ENCODE measurements at places on chromosomes 3 and 15.

GRCh38 chr15:68885070-68885469, 45.3 kb upstream of the SPESP1 start:
- no peak for DNase-seq

DNA sequence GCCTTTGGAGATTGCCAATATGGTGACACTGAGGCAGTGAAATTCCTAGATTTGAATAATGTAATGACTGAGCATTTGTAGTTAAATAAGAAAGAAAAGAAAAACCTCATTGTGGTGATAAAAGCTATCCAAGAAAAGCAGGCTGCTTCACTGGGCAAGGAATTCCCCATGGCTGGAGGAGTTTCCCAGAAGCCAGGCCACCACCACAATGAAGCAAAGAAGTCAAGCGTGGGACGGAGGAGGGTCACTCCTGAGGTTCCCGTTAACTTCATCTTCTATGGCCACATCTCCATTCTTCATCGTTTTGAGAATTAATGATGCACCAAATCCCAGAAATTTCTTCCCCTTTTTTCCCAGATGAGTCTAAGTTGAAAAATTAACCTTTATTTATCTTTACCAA, 185.8 kb upstream of the BCL6 start:
- no peak for DNase-seq

DNA sequence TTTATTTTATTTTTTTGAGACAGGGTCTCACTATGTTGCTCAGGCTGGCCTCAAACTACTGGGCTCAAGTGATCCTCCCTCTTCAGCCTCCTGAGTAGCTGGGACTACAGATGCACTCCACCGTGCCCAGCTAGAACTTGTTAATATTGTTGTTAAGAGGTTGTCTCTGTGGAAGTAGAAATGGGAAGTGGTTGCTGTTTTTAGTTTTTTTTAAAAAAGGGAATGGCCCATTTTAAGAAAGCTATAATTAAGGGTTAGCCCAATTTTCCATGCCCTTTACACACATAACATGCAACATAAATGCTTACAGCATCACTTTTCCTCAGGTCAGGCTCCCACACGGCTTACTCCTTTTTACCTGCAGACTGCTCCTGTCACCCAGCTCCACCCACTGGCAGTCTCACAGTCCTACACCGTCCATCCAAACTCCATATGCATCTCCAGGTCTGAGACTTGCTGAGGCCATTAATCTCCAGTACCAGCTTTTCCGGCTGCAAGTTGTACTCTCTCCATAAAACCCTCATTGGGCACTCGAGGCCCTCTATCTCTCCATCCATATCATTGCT, 19.8 kb downstream of the MORC1 start:
- no peak for DNase-seq

DNA sequence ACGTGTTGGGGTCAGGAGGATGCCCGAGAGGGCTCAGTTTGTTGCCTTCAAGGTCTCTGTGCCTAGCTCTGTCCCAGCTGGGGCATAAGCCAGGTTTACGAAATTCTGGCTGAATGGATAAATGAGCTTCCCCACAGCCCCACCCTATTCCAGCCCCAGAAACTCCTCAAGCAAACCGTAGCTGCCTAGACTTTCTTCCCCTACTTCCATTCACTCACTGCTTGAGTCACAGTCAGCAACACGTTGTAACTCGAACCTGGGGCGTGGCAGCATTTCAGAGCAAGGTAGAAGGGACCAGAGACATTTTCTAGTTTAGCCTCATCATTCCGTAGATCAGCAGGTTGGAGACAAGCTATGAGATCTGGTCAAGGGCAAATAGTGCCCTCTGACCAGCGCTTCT, 24.2 kb downstream of the NMNAT3 start:
- no peak for DNase-seq

- no peak for DNase-seq
Observed at GRCh38 chr3:148309390-148310035, 388.2 kb upstream of the AGTR1 start.

DNA sequence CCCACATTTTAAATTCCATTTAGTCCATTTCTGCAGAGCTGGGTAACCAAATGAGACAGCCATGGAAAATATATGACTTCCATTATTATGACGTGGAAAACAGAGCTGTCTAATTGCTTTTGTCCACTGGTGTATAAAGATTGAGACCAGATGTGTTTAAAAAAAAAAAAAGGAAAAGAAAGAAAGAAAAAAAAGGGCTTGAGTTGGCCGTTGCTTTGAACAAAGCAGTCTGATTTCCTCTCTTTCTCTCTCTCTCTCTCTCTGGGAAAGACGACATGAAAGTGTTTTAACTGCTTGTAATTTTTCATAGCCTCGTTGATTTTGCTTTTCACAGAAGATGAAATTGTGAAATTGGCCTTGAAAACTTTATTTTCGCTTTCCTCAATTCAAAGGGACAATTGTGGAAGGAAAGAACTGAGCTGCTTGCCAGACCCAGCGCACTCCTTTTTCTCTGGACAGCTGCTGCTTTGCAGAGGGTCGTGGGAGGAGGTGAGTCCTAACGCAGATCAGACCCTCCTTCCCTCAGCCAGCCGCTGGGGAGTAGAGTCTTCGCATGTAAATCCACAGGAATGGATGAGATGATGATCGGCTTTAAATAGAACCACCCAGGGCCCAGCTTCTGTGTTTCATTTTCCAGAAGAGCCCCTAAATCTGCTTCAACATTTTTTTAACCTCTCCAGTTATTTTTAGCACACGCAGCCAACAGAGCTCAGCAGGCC, 42.8 kb upstream of the UBE2E1 start:
- DNase-seq, result no peak

- DNase-seq, result no peak
Observed at GRCh38 chr15:75007216-75007615, 11.9 kb downstream of the SCAMP5 start.

- DNase-seq, result no peak
Observed at GRCh38 chr3:45684327-45684892, 4.8 kb upstream of the SACM1L start.

GRCh38 chr15:58348095-58348812, 83.5 kb upstream of the LIPC start:
- no peak for DNase-seq

DNA sequence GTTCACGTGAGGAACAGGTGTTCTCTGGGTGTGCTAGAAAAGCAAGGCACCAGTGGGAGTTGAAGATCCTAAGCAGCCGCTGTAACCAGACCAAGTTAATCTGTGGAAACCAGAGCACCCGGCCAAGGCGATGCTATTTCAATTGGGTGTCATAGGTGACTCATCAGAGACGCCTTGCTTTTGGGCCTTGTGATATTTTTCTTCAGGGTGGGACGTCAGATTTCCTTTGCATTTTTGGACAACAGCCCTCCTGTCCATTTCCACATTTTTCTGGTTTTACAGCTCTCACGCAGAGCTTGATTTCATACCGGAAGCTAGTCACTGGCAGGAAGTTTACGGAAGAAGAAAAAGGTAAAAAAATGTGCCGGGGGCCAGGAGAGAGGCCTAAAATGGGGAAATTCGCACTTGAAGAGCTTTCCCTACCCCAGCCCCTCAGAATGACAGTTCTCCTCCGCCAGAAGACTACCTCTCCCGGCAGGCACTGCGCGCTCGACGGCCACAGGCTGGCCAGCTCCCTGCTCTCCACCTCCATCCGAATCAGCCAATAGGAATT, 471 bp upstream of the KBTBD8 start:
- DNase-seq, result no peak

- no peak for DNase-seq
Observed at GRCh38 chr15:55514414-55514850, 6.4 kb upstream of the DNAAF4 start.

GRCh38 chr15:61383421-61383820, 154.3 kb upstream of the RORA start:
- DNase-seq, result no peak

DNA sequence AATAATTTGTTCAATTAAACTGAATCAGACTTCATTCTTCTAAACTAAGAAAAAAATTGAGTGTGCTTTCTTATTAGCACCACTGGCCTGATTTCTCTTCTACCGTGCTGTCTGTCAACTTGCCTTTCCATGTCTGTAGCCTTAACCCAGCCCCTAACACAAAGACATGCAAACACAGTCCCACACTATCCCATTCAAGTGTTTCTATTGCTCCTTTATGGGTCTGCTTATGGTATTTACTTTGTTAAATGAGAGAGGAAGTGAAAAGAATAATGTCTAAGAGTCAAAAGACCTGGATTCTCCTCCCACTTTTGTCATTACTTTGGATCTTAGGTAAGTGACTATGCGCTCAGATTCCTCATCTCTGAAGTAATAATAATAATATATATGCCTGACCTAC, 55.3 kb downstream of the GTF2E1 start:
- DNase-seq, result no peak

DNA sequence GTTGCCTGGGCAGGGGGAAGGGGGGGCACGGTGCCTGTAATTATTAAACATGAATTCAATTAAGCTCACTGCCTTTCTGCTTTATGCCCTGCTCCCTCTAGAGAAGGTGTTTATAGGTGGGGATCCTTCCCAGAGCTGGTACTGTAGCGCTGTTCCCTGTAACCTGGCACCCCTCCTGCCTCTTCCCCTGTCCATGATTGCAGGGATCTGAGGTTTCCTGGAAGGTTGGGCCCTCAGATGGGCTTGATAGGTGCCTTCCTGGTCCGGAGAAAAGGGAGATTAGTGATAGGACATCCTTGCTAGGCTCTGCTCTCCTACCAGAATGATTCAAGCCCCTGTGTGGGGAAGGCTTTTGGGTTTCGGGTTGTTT, 2.1 kb upstream of the FAM131A start:
- no peak for DNase-seq

DNA sequence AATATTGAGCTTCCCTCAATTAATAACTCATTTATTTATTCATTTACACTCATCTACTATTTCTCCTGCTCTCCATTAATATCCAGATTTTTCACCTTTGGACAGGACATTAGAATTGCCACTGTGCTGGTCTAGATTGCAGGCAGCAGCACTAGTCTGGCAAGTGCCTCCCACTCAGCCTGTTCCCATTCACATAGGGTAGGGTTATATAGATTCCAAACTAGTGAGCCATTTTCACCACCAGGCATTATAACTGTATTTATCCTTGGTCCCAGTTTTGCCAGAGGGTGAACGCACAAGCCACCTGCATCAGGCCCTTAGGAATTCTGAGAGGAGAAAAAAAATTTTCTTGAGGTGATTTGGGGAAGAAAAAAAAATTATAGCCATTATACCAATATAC, 44.5 kb downstream of the ANAPC13 start:
- DNase-seq, result no peak

GRCh38 chr3:128323206-128324081, 143.2 kb downstream of the DNAJB8 start:
- DNase-seq, result no peak

DNA sequence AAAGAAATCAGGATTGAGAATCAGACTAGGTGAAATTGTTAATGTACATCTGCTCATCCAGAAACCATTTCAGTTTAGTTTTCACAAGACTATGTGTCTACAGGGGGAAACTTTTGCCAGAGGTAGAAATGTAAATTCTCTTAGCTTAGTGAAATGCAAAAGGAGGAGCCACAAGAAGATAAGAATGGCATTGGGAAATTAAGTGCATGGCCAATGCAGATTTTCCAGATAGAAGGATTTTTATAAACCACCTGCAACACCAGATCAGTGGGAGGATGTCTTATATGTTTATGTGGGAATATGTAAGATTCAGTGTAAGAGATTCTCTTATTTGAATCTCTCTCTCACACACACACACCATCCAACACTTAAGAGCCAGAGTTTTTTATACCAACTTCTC, 67.2 kb downstream of the HMG20A start:
- DNase-seq, result no peak

GRCh38 chr3:39137991-39138803, 15.2 kb downstream of the CSRNP1 start:
- DNase-seq, result no peak

- DNase-seq, result no peak
Observed at GRCh38 chr15:92393980-92394308, 263 bp downstream of the ST8SIA2 start.

- no peak for DNase-seq
Observed at GRCh38 chr3:149667576-149667975, 9.8 kb upstream of the WWTR1 start.

GRCh38 chr15:93428150-93428549, 339.1 kb upstream of the RGMA start:
- no peak for DNase-seq

GRCh38 chr15:85120351-85121113, 138.9 kb downstream of the PDE8A start:
- no peak for DNase-seq

DNA sequence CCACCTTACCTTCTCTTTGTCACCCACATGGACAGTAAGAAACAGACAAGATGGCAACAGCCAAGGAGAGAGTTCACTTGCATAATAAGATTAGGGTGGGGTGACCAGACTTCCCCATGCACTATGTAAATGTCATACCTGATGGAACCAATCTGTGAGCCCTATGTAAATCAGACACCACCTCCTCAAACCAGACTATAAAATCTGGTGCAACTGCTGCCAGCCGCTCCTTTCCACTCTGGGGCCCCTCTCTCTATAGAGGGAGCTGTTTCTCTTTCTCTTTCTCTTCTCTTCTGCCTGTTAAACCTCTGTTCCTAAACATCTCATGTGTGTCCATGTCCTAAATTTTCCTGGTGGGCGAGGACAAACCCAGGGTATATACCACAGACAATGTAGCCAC, 405.5 kb upstream of the CNTN4 start:
- no peak for DNase-seq

DNA sequence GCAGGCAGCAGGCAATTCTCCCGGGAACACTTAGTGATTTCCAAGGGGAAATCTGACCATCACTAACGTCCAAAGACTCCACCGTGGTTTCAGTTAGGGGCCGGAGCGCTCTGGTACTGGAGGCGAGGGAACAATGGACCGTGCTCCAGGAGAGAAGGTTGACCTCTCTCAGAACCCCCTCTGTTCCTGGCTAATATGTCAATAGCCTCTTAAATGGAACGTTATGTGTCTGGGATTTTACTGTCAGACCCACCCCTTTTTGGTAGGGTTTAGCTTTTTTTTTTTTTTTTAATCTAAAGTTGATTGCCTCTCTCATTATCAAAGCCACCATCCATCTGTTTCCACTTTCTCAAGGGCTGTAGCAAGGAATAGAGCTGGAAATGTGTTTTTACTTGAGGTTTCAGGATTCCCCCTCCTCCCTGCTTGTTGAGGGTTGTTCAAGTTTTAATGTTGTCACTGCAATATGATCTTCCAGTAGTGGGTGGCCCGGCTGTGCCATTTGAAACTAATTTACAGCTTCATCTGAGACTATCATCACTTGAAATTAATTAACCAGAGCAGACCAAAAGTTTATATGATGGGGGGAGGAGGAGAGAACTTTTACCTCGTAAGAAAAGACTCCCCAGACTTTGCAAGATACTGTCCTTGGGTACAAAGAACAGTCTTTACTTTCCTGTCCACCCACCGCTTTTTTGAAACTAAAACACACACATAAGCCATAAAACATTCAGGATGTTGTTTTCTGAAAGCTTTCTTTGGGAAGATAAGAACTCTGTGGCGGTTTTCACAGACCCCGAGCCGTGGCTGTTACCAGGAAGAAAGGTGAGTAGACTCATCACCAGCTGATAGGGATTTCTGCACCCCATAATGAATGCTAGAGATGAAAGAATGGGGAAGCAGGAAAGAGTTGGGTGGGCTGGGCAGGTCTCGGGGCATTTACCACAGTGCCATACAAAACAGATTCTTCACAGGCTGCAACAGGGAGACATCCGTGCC, 187.8 kb downstream of the UACA start:
- DNase-seq, result no peak

Data from stimulated activated CD8-positive, alpha-beta memory T cell treated with anti-CD3 and anti-CD28 coated beads, Interleukin-15, amount 100 ng/mL, for 1 hour (primary cell).